GM04503 (cell line): ENCODE measurements at places on chromosomes 3 and 15.

- no peak for DNase-seq
These were observed 35.6 kb downstream of the IQSEC1 start for GRCh38 chr3:13037458-13038117.

DNA sequence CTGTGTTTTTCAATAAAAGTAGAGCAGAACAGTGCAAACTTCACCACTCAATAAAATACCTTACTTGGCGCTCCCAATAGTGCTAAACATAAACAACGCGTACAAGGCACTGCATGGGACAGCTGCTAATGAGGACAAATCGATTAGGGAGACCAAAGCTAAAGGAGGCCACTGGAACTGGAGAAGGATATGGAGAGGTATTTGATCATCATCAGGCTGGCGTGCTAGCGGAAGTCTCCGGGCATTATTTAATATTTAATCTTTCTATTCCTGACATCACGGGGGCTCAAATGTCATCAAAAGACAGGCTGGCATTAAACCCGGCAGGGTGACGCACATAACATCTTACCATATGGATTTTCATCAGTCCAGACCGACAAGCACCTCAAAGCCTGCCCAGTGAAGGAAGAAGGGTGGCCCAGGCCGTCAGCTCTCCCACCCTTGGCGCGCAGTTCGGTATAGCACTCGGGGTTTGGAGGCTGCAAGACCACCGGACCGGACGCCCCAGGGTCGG lies 604 bp downstream of the CCPG1 start:
- DNase-seq: no peak

GRCh38 chr3:134929976-134930375 lies 134.9 kb downstream of the EPHB1 start:
- DNase-seq: no peak

DNA sequence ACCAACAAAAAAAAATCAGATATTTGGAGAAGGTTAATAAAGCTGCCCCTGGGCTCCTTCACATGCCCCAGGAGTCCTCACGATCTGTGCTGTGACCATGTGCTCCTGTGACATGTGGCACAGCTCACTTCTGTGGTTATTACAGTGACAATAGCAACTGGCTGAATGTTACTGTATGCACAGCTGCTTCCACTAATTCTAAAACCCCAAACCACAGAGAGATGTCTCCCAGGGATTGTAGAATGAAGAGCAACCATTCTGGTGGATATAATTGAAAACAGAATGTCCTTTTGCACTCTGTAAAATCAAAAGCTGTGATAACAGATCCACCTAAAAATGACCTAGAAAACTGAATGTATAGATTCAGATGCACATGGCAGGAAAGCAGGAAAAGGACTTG lies 489.2 kb upstream of the CNTN4 start:
- DNase-seq: no peak

GRCh38 chr3:47407896-47408838 lies 27.3 kb downstream of the PTPN23 start:
- DNase-seq: no peak

GRCh38 chr3:195714380-195715011 lies 6.3 kb upstream of the MUC20 start:
- no peak for DNase-seq

- no peak for DNase-seq
These were observed at the start of gene SEMA3B for GRCh38 chr3:50268703-50269451. SEMA3B (plus strand) TSS chr3:50269147; CDS start chr3:50269241, 94 bp downstream.
